ENCODE measurements at places on chromosomes 5 and 9.

DNA sequence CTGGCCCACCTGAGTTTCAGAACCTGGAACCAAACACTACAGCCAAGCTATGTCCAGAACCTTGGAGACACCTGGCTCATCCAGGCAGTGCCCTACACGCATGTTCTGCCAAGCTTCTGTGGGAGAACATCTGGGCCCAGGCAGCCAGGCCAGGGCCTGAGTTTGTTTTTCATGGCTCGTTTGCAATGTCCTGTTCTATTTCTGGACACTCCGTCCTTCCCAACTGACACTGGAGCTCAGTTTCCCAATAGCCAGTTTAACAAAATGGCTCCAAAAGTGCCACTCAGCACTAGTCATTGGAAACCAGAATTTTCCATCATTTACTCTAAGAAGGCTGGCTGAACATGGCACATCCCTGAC lies 38.6 kb downstream of the SH3RF2 start:
- no peak for DNase-seq

- DNase-seq, result no peak
Measured at GRCh38 chr5:14806456-14806855, 65.1 kb downstream of the ANKH start.

GRCh38 chr5:84372066-84372695 lies 12.5 kb downstream of the EDIL3 start:
- DNase-seq, result no peak

GRCh38 chr5:116444373-116445295 lies 130.0 kb downstream of the SEMA6A start:
- DNase-seq, result no peak

DNA sequence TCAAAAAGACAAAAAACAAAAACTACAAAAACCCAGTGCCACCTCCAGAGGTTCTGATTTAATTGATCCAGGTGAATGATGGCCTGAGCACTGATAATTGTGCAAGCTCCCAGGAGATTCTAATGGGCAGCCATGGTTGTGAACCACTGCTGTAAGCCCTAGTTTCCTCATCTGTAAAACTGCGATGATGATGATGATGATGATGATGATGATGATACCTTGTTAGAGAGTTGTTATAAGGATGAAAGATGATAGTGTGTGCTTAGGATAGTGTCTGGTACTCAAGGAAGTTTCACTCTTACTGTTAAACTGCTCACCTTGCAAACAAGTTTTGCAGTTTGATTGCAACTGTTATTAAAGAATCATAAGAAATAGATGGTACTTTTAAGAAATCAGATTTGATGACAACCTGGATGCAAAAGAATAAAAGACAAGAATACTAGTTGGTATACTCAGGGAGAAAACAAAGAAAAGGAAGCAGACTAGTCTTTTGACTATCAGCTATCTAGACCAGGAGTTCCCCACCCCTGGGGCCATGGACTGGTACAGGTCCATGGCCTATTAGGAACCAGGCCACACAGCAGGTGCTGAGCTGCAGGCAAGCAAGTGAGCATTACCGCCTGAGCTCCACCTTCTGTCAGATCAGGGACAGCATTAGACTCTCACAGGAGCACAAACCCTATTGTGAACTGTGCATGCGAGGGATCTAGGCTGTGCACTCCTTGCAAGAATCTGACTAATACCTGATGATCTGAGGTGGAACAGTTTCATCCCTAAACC lies 98.0 kb downstream of the OR2K2 start:
- DNase-seq, result no peak

GRCh38 chr9:136543830-136544547 lies 1.9 kb downstream of the NOTCH1 start:
- no peak for DNase-seq

DNA sequence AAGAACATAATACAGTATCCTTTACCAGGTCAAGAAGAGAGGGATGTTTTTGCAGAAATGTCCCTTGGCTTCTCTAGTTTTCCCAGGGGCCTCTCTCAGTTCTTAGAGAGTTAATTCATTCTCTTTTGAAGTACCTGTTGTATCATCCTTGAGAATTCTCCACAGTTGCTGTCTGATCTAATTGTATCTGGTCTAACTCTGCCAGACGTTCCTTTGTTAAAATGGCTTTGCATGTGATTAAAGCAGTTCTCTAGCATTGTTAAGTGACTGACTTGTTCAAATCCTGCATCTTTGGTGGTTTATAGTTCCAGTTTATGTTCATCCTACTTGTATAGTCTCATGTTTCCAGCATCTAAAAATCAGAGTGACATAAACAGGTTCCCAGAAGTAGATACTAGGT lies 65.0 kb downstream of the KIAA1958 start:
- no peak for DNase-seq

DNA sequence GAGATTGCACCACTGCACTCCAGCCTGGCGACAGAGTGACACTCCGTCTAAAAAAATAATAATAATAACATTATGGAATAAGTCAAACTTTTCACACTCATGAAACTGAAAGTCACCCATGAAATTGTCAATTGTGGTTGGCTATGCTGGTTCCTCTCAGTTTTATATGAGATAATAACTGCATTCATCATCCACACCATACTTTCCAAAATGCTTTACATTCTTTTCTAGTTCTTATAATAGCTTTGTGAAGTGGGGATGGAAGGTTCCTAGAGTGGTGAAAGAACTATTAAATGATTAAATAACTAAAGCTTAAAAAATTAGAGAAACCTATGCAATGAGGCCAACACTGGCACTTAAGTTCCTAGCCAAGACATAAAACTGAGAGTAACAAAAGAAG lies 12.6 kb upstream of the ASPN start:
- peak; percentile 36 for DNase-seq

GRCh38 chr9:21777701-21778100 lies 24.7 kb upstream of the MTAP start:
- no peak for DNase-seq

DNA sequence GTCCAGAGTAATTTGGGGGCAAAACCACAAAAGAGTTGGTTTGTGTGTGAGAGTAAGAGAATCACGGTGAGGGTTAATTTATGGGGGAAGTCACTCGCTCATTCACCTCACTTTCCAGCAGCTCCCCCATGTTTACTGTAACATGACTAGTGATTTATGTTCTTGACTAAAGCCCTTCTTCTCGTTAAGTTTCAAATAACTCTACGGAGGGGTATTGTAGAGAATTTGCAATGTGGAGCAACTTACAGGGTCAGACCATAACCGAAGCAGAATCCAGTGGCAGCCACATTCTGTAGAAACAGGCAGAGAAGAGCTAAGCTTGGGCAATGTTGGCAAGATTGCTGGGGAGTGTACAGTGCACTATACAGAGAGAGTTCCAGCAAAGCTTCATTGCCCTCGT lies 760.6 kb downstream of the IRX1 start:
- DNase-seq, result no peak

GRCh38 chr9:136965771-136966484 lies 11.4 kb upstream of the PTGDS start:
- peak; percentile 21 for DNase-seq

DNA sequence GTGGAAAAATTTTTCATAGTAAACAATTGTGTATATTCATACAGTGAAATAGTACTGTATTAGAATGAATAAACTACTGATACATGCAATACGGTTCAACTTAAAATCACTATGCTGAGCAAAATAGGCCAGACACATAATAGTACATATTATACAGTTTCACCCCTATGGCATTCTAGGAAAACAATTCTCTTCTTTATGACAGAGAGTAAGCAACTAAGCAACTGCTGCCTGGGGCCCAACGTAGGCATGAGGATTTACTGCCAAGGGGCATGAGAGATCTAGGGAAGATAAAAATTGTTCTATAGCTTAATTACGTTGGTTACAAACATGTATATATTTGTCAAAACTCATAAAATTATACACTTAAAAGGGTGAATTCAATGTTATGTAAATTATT lies 180.2 kb downstream of the DRD1 start:
- DNase-seq, result no peak

DNA sequence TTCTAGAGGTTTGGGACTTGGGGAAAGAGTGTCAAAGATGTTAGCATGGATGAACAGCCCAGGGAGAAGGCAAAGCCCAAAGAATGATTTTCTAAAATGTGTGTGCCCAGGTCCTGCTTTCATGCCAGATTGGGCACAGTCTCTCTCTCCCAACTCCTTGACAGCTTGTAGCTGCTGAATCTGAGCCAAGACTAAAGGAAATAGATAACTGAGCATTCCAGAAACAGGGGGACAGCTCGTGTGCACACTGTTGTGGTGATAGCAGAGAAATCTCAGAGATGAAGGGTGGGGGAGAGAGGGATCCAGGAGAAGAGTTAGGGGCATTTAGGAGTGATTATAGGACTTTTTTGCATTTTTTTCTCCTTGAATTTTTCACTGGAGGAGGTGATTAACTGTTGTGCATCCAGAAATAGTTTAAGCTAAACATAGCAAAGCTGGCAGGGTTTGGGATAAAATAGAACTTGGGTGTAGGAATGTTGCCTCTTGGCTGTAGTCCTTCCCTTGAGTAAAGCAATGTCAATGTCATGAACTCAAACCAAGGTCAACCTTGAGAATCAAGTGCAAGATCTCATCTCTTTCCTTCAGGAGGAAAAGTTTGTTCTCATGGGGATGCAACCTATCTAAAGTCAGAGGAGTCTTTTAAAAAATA lies 245.9 kb downstream of the SH3GL2 start:
- no peak for DNase-seq

DNA sequence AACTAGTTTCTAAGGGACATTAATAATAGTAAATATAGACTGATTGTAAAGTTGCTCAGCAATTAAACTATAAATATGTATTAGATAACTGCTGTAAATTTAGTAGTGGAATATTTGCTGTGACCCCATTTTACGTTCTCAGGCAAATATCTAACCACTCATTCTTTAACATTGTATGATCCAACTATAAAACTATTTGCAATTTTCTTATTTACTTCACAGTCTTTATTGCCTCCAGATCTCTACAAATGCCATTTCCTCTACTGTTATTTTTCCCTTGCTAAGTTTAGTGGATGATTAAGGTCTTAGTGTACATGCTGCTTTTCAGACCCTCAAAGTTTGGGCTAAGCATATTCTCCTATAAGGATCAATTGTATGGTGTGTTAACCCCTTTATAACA lies 526.2 kb upstream of the ST8SIA4 start:
- DNase-seq, result no peak

DNA sequence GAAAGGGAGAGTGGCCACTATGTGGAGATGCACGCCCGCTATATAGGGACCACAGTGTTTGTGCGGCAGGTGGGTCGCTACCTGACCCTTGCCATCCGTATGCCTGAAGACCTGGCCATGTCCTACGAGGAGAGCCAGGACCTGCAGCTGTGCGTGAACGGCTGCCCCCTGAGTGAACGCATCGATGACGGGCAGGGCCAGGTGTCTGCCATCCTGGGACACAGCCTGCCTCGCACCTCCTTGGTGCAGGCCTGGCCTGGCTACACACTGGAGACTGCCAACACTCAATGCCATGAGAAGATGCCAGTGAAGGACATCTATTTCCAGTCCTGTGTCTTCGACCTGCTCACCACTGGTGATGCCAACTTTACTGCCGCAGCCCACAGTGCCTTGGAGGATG lies 19.8 kb downstream of the RGMB start:
- no peak for DNase-seq

GRCh38 chr5:8417316-8418048 lies 548.5 kb downstream of the MTRR start:
- no peak for DNase-seq

DNA sequence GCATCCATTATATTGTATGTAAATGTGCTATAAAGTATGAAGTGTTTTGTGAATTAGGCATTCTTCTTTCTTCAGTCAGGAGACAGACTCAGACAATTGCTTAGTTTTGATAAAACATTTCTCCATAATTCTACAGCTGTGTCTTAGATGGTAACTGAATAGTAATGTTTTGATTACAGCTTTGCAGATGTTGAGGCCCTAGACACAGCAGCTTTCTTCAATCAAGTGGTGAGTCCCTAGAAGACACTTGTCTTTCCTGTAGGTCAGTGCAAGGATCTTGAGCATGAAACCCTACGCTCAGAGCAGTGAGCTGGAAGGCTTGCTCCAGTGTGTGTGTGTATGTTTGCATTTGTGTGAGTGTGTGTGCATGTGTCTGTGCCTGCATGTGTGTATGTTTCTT lies 46.8 kb upstream of the CD180 start:
- DNase-seq, result no peak

- DNase-seq, result peak; percentile 53
Measured at GRCh38 chr5:171272996-171273970, 35.8 kb upstream of the TLX3 start.

GRCh38 chr9:101738566-101739183 lies at the start of gene GRIN3A:
Gene GRIN3A (minus strand): TSS chr9:101738647. CDS start chr9:101737979, 668 bp downstream.
- DNase-seq, result no peak

DNA sequence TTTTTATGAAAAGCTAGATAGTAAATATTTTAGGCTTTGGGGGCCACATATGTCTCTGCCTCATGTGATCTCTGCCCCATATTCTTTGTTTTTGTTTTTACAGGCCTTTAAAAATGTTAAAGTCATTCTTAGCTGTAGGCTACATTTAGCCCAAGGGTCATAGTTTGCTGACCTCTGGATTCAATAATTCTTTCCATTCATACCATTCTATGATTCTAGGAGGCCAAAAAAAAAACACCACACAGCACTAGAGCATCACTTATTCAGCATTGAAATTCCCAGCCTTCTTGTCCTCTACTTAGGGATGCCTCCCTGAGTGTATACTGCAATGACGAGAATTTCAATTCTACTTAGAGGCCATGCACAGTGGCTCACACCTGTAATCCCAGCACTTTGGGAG lies 17.0 kb downstream of the PTCD2 start:
- no peak for DNase-seq

DNA sequence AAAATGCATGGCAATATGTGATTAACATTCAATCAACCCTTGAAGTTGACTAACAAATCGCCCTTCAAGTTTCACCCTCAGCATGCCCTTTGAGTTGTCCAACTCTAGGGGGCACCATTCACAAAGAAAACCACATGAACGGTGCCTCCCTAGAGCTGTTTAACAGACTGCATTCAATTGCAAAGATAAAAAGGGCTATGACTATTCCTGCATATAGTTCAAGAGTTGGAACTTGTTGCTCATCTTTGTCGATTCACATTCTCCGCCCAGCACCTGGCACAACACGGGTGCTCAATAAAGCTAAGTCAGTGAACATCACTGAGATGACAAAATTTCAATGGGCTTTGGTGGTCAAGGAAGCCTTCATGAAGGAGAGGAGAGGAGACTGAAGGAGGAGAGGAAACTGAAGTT lies 69.6 kb upstream of the SLC30A5 start:
- peak; percentile 68 for DNase-seq

DNA sequence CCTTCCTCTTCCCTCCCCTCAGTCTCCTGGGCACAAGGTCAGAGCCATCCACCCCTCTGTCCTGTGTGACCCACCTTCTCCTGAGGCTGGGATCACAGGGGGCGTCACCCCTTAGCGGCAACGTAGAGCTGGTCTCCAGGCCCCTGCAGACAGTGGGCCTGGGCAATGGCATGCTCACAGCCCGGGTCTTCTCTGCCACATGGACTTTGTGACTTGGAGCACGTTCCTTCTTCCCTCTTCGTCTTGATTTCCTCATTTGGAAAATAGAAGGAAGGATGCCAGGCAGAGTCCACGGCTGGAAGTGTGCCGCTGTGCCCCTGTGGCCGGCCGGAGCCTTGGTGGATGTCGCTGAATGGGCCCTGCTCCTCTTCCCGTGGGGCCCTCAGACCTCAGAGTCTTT lies 10.0 kb downstream of the RXRA start:
- DNase-seq, result no peak

GRCh38 chr5:132433141-132433540 lies 57.4 kb downstream of the IRF1 start:
- no peak for DNase-seq

GRCh38 chr5:149526845-149527590 lies 24.2 kb downstream of the CSNK1A1 start:
- DNase-seq, result no peak

GRCh38 chr5:106314221-106314824 lies 1356.4 kb downstream of the EFNA5 start:
- no peak for DNase-seq
